ENCODE measurements at places on chromosomes 7 and 10.

DNA sequence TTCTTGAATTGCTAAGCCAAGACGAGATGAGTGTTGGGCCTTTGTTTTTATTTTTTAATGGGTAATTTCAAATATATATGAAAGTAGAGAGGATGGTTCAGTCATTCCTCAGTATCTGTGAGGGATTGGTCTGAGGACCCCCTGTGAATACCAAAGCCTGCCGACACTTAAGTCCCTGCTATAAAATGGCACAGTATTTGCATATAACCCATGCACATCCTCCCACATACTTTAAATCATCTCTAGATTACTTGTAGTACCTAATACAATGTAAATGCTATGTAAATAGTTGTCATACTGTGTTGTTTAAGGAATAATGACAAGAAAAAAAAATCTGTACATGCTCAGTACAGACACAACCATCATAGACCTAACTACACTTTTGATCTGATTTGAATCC, 73.4 kb downstream of the NOD1 start:
- DNase-seq, result no peak

- no peak for DNase-seq
These were observed 1429.3 kb upstream of the LRRTM3 start for GRCh38 chr10:65496541-65496940.

GRCh38 chr10:74263996-74264395, 113.0 kb downstream of the ADK start:
- DNase-seq, result no peak

DNA sequence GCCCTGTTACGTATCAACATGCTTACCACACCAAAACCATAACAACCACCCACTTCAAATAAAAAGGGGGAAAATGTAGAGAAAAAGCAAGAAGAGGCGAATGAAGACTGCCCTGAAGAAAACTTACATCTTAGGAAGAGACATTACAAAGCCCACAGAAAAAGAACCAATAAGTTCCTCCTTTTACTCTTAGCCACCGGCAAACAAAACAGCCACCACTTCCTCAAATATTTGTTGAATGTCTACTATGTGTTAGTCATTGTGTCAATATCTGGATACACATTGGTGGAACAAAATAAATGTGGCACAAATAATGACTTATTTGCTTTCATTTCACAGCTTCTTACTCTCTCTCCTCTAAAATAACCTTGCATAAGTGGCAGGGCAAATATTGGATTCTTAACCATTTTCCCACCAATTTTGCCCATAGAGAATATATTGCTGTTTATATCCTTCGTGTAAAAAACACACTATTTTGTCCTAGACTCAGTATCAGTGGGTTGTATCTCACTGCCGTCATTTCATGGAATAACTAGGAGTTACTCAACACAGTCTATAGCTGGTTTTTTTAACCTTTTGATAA, 106.8 kb downstream of the ANK3 start:
- no peak for DNase-seq

- DNase-seq, result no peak
These were observed 6.5 kb downstream of the EVX1 start for GRCh38 chr7:27248911-27249723.

DNA sequence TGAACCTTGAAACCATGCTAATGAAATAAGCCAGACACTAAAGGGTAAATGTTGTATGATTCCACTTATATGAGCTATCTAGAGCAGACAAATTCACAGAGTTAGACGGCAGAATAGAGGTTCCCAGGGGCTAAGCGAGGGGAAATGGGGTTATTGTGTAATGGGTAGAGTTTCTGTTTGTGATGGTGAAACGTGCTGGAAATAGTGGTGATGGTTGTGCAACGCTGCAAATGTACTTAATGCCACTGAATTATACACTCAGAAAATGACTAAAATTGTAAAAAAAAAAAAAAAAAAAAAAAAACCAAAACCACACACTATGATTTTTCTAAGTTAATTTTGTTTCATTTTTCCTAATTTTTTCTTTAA, 30.0 kb downstream of the SFXN4 start:
- DNase-seq, result no peak

DNA sequence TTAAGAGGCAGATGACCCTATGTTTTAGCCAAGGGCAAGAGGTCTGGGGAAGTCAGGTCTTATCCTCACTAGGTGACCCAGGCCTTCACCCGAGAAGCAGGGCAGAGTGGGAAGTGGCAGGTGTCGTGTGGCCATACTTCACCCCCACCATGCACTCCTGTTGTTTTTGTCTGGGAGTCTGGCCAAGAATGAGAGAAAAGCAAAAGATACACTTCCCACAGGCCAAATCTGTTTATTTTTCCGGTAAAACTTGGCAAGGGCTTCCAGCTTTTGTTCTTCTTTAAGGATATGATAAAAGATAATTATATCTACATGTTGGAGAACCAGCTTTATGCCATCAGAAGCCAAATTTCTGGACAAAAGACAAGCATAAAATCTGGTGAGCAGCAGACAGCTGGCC, 137.4 kb upstream of the CDC14C start:
- no peak for DNase-seq

DNA sequence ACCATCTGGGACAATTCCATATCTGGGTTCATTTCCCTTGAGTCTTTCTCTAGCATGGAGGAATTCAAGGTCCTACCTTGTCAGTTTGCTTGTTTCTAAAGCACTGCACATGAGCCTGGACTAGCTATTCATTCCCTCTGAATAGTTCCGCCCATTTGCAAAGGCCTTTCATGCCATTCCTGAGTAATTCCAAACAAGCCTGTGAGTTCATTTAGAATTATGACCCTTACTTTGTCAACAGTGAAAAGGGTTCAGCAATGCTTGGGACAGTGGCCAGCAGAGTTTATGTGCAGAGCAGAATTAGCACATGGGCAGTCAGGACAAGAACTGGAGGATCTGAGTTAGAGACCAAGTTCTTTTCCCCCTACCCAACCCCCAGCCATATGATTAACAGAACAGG, 27.9 kb upstream of the CRTAC1 start:
- DNase-seq, result no peak

GRCh38 chr7:30041526-30042269, 13.5 kb downstream of the PLEKHA8 start:
- DNase-seq, result no peak
